Stimulated activated CD4-positive, alpha-beta T cell treated with anti-CD3 and anti-CD28 coated beads, Interleukin-15, amount 100 ng/mL, for 1 hour (primary cell): ENCODE measurements at places on chromosomes 5 and 9.

DNA sequence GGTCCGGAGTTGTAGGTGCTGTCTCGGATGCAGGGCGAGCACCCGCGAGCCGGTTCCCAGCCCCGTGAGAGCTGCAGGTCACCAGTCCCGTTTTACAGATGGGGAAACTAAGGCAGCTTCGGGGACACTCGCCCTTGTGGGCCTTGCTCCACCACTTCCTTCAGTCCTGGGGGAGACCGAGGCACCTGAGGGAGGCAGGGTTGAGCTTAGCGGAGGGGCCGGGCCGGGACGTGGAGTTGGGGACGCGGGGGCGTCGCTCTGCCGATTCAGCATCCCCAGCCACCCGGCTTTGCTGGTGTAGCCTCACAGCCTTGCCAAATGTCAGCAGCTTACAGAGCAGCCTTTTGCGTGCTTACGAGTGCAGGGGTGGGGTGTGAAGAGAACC is 530 bp downstream of the BBLN start:
- DNase-seq: no peak

GRCh38 chr5:134464988-134465815 is 53.5 kb upstream of the CDKN2AIPNL start:
- DNase-seq: no peak

DNA sequence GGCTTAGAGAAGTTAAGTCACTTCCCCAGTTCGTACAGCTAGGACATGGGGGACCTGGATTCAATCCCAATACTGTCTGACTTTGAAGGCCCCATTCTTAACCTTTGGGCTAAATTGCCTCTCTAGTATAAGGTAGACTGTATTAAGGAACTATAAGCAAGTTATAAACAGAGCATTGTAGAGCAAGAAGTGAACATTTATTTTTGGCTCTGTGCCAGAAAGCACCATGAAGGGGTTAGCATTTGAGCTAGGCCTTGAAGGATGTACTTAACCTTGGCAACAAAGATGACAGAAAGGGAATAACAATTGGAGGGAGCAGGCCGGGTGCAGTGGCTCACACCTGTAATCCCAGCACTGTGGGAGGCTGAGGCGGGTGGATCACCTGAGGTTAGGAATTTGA is 32.8 kb downstream of the GALNT10 start:
- DNase-seq: no peak

- DNase-seq: no peak
Observed at GRCh38 chr5:146006470-146007190, 70.3 kb downstream of the SH3RF2 start.

- no peak for DNase-seq
Observed at GRCh38 chr9:123336449-123336848, 19.5 kb upstream of the CRB2 start.

- no peak for DNase-seq
Observed at GRCh38 chr5:171968531-171968930, 37.9 kb downstream of the FBXW11 start.

DNA sequence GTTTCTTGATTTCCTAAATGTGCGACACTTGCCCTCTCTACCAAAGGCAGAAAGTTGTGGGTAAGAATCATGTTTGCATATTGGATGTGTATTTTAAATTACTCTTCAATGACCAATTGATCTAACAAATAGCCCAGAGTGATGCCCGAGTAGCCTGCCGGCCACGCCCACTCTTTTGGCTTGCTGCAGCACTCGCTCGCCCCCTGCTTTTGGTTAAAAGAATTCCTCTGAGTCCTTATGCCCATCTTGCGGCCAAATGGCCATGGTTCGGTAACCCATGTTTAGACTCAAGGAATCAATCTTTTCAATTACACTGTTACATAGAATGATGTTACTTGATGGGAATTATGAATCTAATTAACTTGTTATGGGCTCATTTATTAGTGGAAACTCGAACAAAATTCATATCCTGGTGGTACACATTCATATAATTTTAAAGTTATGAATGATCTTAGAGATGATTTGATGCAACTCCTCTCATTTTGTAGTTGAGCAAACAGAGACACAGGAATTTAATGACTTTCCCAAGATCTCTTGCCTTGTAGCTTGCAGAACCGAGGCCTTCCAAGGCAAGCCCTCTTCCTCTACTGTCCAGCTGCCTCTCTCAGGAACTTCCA is 36.5 kb downstream of the PPIC start:
- no peak for DNase-seq

GRCh38 chr5:196350-196749 is 5.1 kb downstream of the LRRC14B start:
- DNase-seq: no peak

DNA sequence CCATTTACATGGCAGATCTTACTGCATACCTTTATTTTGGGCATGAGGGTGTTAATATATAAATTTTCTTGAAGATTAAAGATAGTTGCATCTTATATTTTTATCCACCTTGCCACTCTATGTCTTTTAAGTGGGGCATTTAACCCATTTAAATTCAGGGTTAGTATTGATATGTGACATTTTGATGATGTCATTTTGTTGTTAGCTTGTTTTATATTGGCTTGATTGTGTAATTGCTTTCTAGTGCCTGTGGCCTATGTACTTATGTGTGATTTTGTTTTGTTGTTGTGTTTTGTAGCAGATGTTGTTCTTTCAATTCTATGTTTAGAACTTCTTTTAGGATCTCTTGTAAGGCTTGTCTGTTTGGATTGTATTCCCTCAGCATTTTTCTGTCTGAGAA is 939.9 kb upstream of the CDH9 start:
- no peak for DNase-seq

DNA sequence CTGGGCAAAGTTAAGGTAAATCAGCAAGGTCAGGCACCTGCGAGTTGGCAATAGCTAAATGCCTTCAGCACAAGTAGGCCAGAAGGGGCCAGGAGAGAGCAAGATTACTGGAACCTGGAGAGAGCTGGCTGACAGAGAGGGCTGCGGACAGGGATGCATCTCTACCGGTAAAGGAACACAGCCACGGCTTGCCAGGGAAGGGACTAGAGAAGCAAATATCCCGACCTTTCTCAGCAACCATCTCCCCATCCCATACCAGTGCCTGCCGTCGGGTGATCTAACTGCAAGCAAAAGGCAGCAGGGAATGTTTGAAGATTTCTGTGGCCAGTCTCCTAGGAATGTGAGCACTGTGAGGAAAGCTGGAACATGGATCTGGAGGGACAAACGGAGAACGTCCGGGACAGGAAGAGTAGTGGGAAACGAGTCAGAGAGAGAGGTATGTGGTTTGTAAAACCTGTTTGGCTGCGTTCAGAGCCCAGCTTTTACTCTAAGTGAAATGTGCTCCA is 15.9 kb upstream of the ABLIM3 start:
- DNase-seq: no peak

DNA sequence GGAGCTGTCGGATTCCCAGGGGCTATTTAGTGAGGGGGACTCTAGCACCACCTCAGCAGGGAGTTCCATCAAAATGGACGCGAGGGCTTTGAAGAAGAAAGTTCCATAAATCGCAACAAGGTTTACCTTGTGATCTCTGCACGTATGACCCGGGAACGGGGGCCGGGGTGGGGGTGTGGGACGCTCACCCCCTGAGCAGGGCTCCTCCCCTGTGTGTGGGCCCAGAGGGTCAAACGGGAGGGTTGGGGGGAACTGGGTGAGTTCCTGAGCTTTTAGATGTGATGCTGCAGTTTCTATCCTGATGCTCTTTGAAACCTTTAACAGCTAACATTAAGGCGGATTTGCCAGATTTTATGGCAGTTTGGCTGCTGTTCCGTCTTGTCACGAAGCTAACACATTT is 18.9 kb upstream of the LRRC14B start:
- DNase-seq: no peak

DNA sequence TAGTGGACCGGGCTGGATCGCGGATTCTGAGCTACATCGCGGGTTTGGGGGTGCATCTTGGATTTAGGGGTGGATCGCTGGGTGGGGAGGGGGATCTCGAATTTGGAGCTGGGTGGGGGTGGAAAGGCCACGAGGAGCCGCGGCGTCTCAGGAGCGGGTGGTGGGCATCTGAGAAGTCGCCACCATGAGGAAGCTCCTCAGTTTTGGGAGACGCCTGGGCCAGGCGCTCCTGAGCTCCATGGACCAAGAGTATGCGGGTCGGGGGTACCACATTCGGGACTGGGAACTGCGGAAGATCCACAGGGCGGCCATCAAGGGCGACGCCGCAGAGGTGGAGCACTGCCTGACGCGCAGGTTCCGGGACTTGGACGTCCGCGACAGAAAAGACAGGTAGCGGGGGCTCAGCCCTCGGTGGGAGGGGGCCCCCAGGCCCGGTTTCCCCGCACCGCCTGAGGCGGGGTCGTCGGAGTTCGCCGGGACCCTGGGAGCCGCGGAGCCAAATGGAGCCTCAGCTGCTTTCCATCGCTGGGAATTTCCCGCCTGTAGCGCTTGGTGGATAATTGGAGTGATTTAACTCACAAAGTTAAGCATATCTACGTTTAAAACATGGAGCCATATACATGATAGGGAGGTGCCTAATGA is 376 bp downstream of the ANKRD18B start:
- no peak for DNase-seq

DNA sequence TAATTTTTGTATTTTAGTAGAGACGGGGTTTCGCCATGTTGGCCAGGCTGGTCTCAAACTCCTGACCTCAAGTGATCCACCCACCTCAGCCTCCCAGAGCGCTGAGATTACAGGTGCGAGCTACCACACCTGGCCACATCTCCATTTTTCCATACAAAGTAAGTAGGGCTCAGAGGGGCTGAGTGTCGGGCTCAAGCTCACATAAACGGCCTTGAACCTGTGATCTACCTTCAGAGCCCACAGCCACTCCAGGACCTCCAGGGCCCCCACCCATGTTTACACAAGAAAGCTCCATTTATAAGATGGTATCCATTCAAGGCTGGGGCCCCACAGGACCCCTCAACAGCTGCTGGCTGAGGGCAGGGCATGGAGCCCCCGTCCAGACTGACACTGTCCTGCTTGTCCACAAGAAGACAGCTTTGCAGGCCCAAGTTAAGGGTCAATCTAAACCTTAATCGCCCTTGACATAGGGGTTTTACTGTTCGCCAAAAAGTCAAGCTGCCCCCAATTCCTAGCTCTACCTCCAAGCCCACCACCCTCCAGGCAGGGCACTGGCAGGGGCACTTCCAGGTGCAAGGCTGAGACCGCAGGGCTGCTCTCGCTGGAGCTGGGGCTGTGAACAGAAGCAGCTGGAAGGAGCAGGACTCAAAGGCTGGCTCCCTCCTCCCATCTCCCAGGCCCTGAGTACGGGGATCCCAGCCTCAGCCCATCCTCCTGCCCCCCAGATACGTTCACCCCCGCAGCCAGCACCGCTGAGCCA is 18.9 kb downstream of the FAM78A start:
- no peak for DNase-seq

- no peak for DNase-seq
Observed at GRCh38 chr9:224026-224425, 9.4 kb downstream of the DOCK8 start.

GRCh38 chr5:107430071-107430625 is 240.6 kb downstream of the EFNA5 start:
- DNase-seq: no peak

GRCh38 chr5:149681252-149681651 is 48.9 kb upstream of the PPARGC1B start:
- no peak for DNase-seq

DNA sequence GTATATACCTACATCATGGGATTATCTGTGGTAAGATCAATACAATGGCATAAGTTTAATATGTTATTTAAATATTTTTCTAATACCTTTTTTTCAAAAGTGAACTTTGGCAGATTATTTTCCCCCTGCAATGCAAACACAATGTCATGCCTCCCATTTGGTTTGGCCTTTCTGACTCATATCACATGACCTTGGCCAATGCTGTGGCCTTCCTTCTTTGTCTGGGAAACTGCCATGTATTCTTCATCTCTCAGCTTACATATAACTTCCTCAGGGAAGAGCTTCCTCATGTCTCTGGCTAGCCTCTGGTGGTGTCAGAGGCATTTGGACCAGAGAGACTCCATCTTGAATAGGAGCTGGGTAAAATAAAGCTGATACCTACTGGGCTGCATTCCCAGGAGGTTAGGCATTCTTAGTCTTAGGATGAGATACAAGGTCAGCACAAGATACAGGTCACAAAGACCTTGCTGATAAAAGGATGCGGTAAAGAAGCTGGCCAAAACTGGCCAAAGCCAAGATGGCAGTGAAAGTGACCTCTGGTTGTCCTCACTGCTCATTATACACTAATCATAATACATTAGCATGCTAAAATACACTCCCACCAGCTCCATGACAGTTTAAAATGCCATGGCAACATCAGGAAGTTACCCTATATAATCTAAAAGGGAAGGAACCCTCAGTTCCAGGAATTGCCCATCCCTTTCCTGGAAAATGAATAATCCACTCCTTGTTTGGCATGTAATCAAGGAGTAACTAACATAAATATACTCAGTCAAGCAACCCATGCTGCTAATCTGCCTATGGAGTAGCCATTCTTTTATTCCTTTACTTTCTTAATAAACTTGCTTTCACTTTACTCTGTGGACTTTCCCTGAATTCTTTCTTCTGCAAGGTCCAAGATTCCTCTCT is 76.0 kb downstream of the C9orf153 start:
- no peak for DNase-seq

DNA sequence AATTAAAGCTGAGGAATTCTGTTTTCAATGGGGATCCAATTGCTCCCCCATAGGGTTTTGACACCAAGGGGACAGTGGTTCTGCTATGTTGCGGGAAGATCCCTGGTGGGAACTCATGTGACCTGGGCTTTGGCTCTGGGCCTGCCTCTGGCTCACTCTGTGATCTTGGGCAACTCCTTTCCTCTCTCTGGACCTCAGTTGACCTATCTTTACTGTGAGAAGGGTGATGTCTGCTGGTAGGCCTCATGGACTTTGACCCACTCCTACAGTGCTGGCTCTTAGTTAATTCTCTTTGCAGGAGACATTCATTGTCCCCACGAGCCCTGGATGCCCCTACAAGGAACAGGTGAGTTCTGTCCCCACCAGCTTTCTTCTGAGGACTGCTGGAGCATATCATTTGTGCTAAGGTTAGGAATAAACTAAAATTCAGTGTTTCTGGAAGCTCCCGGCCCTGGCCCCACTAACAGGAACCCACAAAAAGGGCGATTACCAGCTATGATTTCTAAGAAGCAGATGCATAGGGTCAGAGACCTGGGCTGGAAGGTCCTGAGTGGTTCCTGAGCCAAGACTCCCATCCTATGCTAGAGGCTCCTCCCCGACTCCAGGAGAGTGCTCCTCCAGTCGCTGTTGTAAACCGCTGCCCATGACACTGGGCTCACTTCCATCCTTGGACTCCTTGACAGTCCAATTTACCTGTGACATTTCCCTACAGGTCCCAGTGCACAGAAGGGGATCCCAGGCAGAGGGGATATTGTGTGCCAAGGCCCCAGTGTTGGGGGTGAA is 218.3 kb downstream of the PAX5 start:
- DNase-seq: no peak

DNA sequence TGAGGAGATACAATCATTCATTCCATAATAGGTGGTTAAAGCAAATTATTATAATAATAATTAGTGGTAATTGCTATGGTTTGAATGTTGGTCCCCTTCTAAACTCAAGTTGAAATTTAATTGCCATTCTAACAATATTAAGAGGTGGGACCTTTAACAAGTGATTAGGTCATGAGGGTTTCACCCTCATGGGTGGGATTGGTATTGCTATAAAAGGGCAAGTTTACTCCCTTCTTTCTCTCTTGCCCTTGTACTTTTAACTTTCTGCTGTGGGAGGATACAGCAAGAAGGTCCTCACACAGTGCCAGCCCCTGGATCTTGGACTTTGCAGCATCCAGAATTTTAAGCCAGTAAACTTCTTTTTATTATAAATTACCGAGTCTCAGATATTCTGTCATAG is 101.9 kb upstream of the PARP8 start:
- DNase-seq: no peak

- no peak for DNase-seq
Observed at GRCh38 chr5:32760091-32760509, 49.0 kb downstream of the NPR3 start.
